ENCODE measurements at places on chromosomes 4 and X. TPM values are rescaled to one million over a fixed set of nuclear protein-coding genes. Genes with fewer than 3 reads are reported as not detected.
A peak's percentile ranks its signal among the peaks of the same experiment; 100 is the strongest.

SLC10A7 gene
- total RNA-seq: 12.0 TPM

GRCh38 chr4:111662496-111662895 is 482.8 kb upstream of the FAM241A start:
- DNase-seq: no peak

DNA sequence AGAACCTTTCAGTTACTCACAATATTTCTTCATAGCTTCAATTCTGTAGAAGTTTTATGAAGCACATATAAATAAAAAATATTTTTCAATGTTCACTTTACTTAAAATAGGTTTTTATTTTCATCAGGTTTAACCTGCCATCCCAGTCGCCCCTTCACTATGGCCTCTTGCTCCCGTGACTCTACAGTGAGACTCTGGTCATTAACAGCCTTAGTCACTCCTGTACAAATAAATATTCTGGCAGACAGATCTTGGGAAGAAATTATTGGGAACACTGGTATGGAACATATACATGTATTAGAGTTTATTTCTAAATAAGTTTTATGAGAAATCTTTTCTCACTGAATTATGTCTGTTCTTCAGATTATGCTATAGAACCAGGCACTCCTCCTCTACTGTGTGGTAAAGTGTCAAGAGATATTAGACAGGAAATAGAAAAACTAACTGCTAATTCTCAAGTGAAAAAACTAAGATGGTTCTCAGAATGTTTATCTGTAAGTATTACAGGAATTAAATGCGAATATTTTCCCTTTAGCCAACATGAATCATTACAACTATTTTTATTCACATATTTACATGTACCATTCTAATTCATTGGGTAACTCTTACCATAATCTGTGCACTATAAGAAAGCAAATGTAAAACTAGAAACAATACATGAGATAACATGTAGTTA is 45.6 kb downstream of the SPATA4 start:
- DNase-seq: no peak

DNA sequence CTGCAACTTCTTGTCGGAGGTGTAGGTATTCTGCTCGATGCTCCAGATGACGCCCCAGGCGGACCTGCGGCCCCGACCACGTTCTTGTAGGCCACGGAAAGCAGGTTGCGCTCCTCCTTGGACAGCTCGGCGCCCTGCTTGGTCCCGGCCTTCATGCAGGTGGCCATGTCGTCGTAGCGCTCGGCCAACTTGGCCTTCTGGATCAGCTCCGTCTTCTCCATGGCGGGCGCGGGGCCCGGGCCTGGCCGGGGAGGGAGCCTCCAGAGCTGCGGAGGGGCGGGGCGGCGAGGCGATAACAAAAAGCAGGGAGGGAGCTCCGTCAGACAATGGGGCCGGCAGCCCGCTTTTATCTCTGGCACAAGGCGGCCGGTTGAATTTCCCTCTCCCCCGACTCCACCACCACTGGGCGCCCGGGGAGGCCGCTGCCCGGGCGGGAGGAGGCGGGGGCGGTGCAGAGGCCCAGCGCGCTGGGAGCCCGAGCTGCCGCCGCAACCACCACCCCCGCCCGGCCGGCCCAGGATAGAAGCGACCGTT is 28.3 kb upstream of the DRP2 start:
- no peak for DNase-seq

DNA sequence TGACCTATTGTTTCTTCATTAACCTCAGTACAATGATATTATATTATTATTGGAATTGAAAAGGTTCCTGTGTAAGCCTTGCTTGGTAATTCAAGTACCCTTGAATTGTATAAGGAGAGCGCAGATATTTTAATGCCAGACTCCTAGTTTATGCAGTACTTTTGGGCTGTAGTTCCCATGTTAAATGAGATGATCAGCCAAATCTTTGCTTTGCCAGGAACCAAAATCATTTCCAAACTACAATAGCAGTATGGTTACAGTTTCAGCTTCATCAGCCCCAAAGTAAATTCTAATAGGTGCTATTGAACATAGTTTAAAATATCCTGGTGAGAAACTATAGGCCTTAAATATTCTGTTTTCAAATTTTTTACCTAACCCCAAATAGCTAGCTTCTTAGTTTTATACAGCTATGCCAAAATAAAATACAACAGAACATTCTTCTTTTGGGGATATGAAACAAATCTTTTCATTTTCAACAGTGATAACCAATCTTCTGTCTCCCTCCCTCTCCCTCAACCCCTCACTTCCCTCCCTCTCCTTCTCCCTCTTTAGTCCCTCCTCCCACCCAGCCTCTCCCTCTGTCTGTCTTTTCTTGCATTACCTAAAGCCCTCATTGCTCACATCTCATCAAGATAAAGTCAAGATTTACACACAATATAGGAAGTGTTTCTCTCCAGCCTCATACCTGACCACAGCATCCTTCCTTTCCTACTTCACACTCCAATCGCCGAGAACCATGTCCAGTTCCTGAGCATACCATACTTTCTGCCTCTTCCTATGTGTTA is 190.1 kb downstream of the SHROOM3 start:
- no peak for DNase-seq

- DNase-seq: no peak
Measured at GRCh38 chrX:46670316-46670715, 88.6 kb downstream of the SLC9A7 start.

CT83 gene
- not detected for total RNA-seq

AFF2 gene
- total RNA-seq: 6.0 TPM

GRCh38 chr4:155442267-155443105 is 65.7 kb upstream of the MAP9 start:
- peak; percentile 90 for DNase-seq

CSAG2 gene
- not detected for total RNA-seq

CRMP1 gene
- 0.16 TPM for total RNA-seq

DNA sequence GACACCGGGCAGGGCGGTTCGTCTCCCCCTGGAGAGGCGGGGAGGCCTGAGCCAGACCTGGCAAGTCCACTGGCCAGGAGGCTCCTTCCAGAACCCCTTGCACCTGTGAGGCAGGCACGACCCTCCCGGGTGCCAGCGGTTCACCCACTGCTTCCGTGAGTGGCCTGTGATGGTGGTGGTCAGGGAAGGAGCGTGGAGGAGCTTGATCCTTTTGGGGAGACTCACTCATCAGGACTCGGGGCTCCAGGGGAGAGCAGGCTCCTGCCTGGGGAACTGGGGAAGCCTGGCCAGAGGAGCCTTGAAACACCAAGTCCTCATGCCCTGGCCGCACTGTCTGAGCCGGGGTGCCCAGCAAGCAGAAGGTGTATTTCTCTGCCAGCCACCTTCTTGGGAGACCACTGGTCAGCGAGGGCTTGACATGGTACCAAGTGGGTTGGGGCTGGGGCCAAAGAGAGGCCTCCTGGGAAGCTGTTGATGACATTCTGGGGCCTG is 860 bp downstream of the FAM50A start:
- no peak for DNase-seq

- DNase-seq: no peak
Measured at GRCh38 chrX:40424259-40424658, 156.5 kb upstream of the ATP6AP2 start.

DNA sequence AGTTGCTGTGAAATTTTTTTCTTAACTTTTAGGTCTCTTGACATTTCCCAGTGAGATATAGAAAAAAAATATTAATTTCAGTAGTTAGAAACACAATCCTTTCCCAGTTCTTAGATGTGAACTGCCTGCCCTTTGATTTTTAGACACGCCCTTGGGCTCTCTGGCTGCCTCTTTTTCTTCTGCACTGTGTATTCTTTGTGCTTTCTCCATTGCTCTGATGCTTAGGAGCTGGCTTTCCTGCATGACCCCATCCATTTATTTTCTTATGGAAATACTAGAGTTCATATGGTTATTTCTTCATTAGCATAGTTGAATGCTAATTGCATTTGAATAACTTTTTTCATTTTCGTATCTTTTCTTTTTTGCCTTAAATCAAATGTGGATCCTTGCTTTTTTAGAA is 224.9 kb upstream of the SMIM31 start:
- DNase-seq: no peak

Measured in mesenteric fat pad (tissue), 1 donor.